Suppressor macrophage (primary cell): ENCODE measurements at places on chromosomes 12 and 14.

DNA sequence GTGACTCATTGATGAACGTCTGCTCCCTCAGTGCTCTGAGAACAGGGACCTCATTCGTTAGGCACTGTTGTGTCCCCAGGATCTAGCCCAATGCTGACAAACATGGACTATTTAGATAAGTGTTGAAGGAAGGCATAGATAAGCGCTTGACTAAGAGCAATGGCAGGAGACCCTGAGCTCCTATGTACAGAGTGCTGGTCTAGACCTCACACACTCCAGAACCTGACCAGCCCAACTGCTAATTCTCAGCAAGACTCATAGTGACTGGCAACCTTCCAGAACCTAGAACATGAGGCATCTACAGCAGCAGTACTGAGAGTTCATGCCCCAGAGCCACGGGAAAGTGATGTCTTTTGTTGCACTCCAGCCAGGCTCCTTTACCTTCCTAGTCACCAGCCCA lies 69.2 kb downstream of the CRACR2A start:
- no peak for DNase-seq

GRCh38 chr12:67671892-67672291 lies 23.3 kb downstream of the DYRK2 start:
- DNase-seq = no peak

DNA sequence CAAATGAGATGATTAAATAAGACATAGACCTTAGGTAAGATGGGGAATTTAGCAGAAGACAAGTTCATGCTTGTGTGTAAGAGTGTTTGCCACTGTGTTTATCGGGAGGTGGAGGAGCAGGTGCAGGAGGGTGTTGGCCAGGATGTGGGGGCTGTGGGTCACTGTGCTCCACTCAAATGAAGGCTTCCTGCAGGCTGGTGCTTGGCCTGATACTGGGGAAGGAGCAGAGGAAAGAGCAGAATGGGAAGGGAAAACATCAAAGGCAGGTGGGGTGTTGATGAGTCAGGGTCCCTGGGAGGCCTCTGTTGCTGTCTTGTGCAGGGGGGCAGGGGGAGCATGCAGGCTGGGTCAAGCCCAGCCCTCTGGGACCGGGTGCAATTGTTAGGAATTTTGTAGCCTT lies 126.5 kb downstream of the TSPAN9 start:
- DNase-seq = no peak

DNA sequence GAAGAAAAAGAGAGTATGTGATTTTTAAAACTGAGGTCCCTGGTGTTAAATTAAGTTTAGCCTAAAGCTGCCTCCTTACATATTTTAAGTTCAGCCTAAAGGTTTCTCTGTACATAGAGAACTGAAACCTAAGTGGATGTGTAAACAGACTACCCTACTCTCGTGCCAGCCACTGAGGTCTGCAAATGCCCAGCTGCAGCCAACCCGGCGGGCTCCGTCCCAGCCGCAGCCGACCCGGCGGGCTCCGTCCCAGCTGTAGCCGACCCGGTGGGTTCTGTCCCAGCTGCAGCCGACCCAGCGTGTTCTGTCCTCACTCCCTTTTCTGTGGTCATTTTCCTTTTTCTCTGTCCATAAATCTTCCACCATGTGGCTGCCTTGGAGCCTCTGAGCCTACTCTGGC lies 97.2 kb upstream of the SFSWAP start:
- no peak for DNase-seq

DNA sequence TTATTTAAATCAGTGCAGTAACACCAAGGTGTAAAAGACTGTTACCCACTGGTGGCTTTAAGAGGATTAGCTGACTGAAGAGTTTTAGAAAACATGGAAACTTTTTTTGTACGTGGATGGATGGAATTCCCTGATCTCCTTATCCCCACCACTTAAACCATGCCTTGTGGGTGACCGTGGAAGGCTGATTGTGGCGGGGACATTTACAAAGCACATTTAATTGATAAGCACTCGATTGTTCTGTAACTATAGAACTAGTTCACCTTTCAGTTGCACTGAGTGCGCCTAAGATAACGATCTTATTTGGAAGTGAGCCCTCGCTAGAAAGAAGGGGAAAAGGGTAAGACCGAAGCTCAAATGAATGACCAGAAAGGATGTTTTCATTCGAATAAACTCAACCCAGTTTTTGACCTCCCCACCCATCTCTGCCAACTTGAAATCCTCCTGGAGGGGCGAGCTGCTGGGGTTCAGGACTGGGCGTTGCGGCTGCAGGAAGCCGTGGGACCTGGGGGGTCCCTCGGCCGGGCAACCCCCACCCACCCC lies 688 bp upstream of the RASSF3 start:
- DNase-seq = no peak

DNA sequence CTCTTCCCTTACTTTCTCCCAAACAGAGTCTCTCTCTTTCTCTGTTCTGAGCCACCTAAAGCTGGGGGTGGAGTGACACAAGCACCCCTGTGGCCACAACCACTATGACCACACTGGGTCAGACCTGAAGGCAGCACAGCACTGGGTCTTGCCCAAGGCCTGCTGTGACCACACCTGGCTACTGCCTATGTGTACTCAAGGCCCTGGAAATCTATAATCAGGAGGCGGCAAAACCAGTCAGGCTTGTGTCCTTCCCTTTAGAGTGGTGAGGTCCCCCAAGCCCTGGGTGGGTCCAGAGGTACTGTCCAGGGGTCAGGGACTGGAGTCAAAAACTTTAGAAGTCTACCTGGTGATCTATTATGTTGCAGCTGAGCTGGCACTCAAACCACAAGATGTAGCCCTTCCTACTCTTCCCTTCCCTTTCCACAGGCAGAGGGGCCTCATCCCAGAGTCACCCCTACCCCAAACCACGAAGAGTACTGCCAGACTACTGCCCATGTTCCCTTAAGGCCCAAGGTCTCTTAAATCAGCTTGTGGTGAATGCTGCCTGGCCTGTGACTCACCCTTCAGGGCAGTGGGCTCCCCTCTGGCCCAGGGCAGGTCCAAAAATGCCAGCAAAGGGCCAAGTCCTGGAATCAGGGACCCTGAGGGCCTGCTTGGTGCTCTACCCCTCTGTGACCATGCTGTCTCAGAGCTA lies 179.8 kb upstream of the DYRK2 start:
- DNase-seq = no peak

GRCh38 chr12:60930151-60930550 lies 1330.1 kb upstream of the USP15 start:
- no peak for DNase-seq

DNA sequence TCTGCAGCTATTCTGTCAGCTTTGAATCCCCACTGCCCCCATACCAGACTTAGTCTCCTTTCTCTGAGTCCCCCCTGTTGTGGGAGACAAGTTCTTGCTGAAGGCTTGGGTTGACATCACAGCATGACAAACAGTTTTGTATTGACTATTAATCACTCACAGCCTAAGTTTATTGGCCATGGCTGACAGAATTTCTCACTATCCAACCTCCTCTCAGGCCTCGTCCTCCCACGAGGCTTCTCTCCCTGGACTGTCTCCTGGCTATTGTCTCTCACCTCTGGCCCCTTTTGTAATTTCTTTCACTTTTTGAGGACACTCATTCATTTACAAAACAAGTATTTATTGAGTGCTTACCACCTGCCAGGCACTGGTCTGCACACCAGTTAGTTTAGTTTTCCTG lies 35.2 kb upstream of the DCD start:
- no peak for DNase-seq

DNA sequence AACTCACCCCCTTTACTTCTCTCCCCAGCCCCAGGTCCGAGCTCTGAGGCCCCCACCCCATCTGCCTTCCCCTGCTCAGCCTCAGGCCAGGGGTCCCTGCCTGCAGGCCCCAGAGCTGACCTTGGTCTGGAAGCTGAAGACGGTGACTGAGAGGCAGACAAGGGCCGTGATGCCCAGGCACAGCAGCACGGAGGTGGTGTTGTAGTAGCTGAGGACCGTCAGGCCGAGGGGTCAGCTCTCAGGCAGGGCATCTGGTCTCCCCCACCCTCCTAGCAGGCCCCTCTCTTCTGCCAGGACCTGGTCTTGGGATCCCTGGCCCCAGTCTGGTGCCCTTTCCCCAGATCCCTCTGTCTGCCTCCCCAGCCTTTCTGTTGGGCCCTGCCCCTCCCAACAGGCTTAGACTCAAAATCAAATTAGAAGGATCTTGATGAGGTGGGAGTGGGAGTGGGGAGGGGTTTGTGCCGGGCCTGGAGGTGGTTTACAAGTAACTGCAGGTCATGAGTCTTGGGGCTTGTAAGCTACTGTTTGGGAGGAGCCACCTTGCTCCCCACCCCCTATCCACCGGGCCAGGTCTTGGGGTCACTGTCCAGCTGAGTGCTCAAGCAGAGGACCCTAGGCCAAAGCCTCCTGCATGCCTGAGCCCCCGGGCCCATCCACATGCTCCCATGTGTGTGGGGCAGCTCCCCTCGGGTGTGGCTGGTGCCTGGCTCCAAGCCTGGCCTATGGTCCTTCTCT lies 14.2 kb downstream of the FAIM2 start:
- no peak for DNase-seq
